Hematopoietic multipotent progenitor cell treated with erythropoietin and hydrocortisone succinate and interleukin-3 and kit ligand, for 6 days (in vitro differentiated cells): ENCODE measurements at places on chromosomes 2 and 18.
A peak's percentile ranks its signal among the peaks of the same experiment; 100 is the strongest.

DNA sequence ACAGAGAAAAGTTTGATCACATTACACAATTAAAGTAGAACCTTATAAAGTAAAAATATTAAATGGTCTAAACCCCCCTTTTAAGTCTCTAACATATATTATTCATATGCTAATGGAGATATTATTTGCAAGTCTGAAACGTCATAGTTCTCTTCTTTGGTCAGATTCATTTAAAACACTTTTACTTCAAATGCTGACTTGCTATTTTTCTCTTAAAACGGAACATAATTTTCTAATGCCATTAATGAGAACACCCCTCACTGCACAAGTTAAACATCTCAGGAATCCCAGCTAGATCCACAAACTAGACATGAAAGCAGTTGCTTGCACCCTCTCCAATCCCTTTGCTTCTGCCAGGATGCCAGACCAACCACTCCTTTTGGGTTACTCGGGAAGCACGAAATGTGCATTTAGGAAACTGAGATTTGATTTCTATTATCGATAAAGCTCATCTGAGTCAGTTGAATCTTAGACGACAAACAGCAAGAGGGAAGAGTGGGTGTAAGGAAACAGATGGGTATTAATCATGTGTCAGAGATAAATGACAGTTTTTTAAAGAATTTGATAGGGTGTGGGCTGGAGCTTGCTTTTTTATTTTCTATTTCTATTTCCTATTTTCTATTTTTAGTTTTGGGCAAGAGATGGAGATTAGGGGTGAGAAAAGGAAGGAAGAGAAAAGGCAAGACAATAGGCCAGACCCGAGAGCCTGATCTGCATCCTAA is 1.5 kb downstream of the ADD2 start:
- DNase-seq = no peak

GRCh38 chr18:48711651-48712486 is 173.0 kb downstream of the CTIF start:
- peak; percentile 41 for DNase-seq

DNA sequence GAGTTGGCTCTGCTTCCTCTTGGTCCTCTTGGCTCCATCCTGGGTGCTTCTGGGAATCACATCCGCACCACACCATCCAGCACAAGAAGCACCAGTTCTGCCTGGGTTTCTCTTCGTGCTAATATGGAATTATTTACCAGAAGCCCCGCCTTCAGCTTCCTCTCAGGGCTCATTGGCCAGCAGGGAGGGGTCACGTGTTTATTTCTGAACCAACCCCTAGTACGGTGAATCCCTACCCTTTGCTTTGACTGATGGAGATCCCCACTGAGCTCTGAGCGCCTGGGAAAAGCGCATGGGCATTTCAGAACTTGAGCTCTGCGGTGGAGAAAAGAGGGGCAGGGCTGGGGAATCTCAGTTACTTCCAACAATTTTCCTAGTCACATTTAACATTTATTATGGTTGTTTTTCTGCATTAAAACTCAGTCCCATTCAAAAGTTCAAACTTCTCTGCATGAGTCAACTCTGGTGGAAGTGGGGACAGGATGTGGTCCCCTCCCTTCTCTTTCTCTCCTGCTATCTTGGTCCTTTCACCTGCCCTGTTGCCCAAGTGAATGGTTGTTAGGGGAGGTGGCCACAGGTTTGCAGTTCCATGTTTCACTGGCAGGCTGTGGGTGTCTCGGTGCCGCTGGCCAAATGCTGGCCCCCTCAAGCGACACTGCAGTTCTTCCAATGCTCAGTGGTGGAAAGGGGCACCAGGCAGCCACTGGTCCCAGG is 76.4 kb upstream of the TTC39C start:
- DNase-seq = no peak

DNA sequence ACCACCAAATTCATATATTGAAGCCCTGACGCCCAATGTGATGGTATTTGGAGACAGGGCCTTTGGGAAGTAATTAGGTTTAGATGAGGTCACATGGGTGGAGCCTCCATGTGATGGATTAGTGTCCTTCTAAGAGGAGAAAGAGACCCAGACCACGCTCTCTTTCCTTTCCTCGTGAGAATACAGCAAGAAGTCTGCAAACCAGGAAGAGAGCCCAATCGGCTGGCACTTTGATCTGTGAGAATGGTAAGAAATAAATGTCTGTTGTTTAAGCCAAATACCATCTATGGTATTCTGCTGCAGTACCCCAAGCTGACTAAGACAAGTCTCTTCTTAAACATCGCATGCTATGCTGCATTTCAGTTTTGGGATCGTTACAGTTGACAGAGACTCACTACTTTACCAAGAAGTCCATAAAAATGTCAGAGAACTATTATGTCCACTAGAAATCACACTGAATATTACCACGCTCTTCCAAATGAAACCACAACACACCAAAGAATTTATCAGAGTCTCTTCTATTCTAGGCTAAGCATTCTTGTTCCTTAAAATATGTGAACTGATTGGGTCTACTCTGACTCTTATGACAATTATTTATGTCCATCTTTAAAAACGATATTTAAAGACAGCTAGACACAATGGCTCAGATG is 48.5 kb downstream of the LPIN2 start:
- DNase-seq = no peak

GRCh38 chr2:147182260-147182659 is 662.6 kb upstream of the ACVR2A start:
- DNase-seq = no peak

GRCh38 chr2:109494351-109494750 is 119.4 kb downstream of the SEPTIN10 start:
- no peak for DNase-seq

DNA sequence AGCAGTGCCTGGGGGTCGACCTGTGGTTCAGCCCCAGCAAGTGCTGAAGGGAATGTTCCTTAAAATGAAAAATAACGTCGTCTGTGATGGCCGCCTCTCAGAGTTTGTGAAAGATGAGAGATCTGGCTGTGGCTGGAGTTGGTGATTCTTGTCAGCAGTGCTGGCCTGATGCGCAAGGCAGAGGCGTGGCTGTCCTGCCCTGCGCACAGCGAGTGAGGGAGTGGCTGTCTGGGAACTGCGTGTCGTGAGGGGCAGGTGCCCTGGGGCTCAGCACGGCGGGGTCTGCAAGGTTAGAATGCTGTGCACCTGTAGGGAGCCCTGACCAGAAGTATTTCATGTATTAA is 8.8 kb downstream of the NFATC1 start:
- DNase-seq = peak; percentile 51

DNA sequence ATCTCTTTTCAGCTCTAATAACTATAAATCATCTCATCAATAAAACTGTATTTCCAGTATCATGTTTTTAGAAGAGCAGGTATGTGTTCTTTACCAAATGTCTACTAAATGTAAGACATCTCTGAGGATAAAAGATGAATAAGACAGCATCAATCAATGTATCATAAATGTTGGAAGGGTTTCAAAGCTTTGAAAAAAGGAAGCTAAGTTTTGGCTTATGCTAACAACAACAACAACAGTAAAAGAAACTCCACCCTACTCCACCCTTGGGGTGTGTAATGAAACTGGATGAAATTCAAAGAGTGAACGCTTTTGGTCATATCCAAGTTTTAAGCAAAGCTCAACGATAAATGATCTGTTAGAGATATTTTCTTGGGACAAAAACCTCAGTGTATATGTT is 17.1 kb downstream of the PRKD3 start:
- no peak for DNase-seq

GRCh38 chr2:136025057-136025973 is 39.9 kb upstream of the DARS1 start:
- peak; percentile 71 for DNase-seq

- DNase-seq = no peak
Observed at GRCh38 chr2:197878792-197879191, 74.4 kb downstream of the PLCL1 start.

- DNase-seq = no peak
Observed at GRCh38 chr2:82007071-82007664, 1702.6 kb upstream of the LRRTM1 start.

DNA sequence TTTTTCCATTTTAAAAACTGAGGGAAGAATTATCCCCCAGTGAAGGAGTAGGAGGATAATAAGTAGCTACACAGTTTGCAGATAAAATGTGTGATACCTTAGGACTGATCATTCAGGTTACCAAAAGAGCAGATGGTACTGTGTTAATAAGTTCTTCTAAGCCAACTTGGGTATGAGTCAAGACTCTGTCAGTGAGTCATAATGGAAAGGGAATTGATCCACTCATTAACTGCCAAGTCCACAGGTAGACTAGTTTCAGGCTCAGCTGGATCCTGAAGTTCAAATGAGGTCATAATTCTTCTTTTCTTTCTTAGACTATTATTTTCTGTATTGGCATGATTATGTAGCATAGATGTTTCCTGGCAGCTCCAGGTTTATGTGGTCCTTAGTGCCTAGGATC is 142.4 kb upstream of the ALPP start:
- DNase-seq = no peak

DNA sequence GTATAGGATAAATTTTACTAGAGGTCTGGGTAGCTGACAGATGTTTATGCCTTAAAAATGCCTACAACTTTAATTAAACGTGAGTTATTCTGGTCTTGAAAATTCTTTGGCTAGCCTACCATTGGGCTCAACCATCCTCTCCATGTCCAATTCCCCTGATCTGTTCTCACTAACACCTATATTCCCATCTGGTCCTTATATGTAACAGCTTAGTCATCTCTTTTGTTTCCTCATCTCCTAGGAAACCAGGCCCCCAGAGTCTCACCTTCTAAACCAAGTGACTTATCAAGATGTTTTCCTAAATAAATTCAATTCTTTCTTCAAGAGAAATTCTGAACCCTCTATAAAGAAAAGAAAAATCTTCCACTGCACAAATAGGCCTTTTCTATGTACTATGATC is 148.5 kb downstream of the TTC32 start:
- DNase-seq = no peak

GRCh38 chr2:45626387-45627221 is 15.5 kb upstream of the SRBD1 start:
- DNase-seq = no peak

GRCh38 chr18:54149078-54149697 is 75.3 kb downstream of the MBD2 start:
- DNase-seq = no peak

- no peak for DNase-seq
Observed at GRCh38 chr2:173043897-173044519, 31.6 kb upstream of the MAP3K20 start.

GRCh38 chr2:100427627-100428258 is 10.3 kb upstream of the CHST10 start:
- DNase-seq = peak; percentile 84

GRCh38 chr18:29434650-29435049 is 1257.7 kb upstream of the CDH2 start:
- DNase-seq = no peak

DNA sequence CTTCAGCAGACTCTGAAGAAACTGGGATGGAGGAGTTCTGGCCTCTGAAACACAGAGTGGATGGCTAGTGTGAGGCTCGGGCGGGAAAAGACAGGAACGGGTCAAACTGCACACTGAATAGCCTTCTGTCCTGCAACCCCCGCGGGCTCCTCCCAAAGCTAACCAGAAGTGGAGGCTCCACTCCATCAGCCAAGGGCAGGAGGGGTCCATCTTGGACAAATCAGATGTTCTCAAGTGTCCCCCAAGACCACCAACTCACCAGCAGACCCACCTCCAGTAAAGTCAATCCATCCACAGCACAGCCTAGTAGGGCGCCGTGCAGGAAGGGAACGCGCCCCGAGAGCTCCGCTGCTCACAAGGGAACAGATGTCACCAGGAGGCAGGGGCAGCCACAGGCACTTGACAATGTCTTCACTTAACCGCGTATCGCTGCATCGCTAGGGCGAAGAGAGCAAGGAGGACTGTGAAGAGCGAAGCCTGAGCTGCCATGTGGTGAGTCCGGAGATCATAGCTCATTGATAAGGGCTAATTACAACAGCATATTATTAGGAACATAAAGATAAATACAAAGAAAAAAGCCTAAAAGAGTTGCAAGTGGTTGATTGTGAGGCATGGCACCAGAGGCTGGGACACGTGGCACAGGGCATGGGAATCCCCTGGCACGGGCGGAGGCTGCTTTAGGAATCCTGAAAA is 494.6 kb upstream of the MYT1L start:
- no peak for DNase-seq

DNA sequence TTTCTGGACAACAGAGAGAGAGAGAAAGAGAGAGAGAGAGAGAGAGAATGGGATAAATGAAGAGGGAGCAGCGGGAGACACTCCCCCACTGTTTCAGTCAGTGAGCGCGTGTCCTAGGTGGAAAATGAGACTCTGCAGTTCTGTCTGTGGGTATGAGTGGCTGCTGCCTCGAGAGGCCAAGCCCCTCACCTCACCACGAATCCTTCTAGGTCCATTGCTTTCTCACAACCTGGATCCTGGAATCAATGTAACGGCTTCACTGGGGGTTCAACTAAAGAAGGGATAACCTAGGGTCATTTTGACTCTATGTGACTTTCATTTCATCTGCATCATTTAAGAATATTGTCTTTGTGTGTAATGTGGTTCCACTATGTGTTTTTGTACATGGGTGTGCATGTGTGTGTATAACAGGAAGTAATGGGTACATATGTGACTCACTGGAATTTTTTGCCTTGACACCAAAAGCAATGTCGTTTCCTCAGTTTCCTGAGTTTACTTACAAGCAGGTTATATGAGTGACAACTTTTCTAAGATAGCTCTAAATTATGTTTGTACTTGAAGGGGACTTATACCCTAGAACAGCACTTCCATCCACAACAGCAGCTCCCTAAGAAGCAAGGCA is 221.4 kb upstream of the TRIB2 start:
- DNase-seq = no peak

DNA sequence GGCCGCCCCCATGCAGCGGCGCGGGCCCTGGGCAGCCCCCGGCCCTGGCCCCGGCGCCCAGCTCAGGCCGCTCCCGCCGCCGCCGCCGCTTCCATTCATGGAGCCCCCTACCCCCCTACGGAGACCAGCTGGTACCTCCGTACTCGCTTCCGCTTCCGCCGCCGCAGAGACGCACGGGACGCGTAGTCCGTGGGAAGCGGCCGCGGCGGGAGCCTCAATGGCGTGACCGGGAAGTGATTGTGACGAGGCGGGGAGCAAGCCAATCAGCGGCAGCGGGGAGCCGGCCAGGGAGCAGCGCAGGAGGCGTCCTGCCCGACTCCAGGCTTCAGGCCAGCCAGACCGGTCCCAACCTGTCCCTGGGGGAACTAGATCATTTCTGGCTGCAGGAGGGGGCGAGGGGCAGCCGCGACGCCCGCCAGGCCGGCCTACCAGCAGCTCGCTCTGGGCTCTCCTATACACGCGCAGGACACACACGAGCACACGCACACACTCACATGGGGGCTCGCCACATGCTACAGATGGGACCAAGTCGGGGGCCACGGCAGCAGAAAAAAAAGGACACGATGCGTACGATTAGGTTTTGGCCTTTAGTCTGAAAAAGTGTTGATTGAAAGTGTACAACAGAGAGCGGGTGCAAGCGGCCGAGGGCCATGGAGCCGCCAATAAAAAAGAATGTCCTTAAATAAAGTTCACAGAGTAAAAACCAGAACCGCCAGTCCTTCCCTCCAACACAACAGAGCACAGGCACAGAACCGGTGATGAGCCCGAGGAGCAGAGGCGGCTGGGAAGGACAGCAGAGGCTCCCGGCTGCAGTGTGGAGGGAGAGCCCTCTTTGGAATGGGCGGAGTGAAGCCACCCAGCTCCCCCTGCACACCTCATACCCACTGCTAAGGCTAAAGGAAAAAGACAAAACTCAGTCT is at the start of gene ZNF513:
ZNF513 (minus strand) TSS at position 109 of the 920 bp plus-strand sequence. CDS start 208 bp downstream, outside the sequence.
- peak; percentile 96 for DNase-seq
